Globus pallidus (tissue), 1 donor: ENCODE measurements at places on chromosomes 2 and 18.

GRCh38 chr2:207617011-207617671 is 8.1 kb downstream of the METTL21A start:
- no peak for DNase-seq

GRCh38 chr2:172389685-172390339 is 37.6 kb upstream of the ITGA6 start:
- DNase-seq = no peak

GRCh38 chr2:54624591-54625071 is 98.8 kb upstream of the EML6 start:
- no peak for DNase-seq

- no peak for DNase-seq
Observed at GRCh38 chr2:20925265-20925889, 102.5 kb upstream of the LDAH start.

GRCh38 chr2:1306014-1306686 is 107.1 kb upstream of the TPO start:
- DNase-seq = no peak

DNA sequence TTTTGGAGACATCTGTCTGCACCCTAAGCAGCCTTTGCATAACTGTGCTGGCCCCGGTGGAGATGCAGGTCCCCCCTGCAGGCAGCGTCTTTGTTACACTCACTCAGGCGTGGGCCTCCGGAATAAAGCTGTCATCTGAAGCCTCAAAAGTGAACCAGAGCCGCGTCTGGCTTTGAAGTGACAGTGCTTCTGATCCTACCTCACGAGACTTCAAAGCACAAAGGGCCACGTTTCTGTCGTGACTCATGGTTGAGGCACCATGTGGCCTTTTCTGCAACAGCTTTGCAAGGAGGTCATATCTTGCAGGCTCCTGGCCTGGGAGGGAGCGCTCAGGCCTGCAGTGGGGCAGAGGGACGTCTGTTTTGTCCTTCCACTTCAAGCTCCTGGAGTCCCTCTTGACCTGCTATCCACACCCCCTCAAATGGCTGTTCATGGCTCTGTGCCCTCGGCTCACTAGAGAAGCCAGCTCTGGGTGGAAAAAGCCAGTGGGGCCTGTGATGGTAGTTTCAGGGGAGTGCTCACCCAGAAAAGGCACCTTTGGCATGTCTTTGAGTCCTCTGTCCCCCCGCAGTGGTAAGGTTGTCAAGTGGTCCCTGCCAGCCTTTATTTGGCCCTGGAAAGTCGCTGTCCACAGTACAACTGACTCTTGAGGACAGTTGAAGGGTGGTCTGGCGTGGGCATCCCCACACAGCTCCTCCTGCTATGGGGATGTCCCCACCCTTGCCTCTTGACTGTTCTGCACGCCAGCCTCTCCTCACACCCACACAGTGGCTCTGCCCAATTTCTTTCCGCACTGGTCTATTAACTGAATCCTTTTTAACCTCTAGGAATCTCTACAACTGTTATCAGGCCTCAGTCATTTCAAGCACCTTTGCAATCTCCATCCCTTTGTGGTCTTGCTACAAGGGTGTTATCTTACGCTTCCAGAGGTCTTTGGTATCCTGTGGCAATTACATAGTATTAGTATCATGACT is 19.3 kb downstream of the GPR55 start:
- DNase-seq = no peak

GRCh38 chr2:237746302-237747080 is 52.1 kb upstream of the RBM44 start:
- no peak for DNase-seq

DNA sequence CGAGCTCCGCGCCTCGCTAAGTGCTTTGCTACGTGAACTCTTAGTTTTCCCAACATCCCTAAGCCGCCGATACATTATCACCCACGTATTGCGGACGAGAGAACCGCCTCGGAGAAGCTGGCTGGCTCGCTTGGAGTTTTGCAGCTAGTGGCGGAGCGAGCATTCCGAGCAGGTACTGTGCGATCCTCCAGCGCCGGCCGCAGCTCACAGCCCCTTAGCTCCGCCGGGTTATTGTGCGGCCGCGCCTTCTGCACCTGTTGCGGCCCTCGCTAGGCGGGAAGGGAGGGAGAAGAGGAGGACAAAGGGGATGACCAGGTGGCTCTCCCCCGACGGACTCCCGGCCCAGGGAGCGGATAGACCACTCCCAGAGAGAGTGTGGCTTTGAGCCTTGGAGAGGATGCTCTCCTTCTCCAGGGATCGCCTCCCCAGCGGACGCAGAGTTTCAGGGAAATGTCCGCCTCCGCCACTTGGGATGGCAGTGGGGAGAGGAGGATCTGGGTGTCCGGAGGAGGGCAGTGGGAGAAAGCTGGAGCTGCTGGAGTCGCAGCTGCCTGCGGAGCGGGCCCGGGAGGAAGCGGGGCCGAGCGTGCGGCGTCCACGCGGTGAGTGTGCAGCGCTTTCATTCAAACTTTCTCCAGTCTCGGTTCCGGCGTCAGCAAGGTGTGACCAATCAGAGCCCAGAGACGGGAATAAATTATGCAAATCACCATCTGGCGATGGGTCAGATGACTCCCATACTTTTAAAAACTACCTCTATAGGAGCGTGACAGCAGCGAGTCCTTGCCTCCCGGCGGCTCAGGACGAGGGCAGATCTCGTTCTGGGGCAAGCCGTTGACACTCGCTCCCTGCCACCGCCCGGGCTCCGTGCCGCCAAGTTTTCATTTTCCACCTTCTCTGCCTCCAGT is at the start of gene LIPG:
LIPG (plus strand) TSS at position 769 of the 905 bp plus-strand sequence. CDS start 252 bp downstream, outside the sequence.
- DNase-seq = no peak

DNA sequence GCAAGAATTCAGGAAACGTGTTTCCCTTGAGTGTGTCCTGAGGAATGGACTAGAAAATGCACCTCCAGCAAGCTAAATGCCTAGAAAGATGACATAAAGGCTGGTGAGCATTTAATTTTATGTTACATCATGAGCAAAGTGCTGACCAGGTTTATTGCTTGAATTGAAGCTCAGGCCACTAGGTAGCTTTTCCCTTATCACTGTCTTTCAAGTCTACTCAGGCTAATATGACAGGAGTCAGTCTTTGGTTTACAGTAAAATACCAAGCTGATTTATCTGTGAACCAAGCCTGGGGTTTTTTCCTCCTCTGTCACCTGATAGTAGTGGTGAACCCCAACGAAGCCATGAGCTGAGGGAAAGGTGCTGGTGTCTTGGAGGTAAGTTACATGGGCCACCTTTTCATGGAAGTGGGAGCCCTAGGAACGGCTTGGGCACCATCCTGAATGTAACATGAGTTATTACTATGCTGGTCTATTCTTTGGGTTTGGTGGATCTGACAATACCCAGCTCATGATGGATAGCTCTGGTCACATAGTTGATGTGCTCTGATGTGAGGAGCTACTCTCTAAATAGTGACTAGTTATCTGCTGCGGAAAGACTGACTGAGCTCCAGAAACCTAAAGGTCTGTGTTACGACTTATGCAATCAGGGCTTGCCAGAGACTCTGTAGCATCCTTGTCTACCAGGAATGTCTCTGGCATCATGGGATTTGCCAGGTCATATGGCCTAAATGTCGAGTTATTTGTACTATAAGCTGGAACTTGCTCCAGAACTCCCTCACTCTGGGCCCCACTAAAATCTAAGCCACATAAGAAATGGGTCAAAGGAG is 39.8 kb downstream of the NUP35 start:
- DNase-seq = no peak

DNA sequence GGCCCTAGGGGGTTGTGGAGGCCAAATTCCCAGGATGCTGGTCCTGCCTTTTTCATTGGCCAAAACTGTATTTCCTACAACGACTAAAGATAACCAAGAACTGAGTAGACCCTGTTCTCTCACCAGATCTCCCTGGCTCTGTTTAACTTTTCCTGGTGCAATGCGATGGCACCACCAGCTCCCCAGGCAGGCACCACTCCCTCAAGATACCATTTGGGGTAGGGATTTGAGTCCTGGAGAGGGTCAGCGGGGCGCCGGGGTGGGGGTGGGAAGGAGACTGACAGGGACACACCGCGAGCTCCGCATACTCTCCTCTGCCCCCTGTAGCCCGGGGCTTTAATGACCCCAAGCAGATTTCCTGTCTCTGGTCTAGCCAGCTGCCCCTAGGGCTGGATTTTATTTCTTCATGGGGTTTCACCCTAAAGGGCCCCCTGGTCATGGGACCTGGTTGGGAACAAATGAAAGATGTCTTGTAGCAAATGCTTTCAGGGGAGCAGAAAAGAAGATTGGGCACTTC is 7.3 kb downstream of the SIX2 start:
- no peak for DNase-seq

GRCh38 chr2:202717598-202718310 is 83.0 kb downstream of the FAM117B start:
- DNase-seq = no peak

DNA sequence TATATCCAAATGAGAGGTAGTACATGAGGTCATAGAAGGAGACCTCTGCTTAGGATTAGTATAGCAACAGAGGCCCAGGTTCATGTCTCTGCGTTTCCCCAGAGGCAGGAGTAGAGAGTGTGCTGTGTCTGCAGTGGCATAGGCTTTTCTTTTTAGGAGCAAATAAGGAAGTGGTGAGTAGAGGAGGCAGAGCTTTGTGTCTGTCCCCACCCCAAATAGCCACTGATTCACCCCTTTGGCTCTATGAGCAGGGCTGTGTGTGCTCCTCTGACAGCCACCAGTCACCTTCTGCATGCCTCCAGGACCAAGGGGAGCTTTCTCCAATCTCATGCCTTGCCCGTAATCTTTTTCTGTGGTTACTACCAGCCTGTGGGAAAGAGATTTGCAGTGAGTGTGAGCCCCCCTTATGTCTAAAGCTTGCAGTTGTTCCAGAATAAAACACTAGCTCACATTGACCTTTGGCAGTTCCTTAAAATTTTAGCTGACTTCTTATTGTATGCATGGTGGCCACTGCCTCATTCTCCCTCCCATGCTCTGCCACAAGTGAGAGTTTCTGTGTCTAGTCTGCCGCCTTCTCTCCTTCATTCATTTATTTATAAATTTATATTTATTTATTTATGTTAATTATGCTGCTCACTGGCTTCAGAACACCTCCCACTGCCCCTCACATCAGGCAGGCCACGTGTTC is 23.5 kb upstream of the ELAC1 start:
- DNase-seq = peak; percentile 45

DNA sequence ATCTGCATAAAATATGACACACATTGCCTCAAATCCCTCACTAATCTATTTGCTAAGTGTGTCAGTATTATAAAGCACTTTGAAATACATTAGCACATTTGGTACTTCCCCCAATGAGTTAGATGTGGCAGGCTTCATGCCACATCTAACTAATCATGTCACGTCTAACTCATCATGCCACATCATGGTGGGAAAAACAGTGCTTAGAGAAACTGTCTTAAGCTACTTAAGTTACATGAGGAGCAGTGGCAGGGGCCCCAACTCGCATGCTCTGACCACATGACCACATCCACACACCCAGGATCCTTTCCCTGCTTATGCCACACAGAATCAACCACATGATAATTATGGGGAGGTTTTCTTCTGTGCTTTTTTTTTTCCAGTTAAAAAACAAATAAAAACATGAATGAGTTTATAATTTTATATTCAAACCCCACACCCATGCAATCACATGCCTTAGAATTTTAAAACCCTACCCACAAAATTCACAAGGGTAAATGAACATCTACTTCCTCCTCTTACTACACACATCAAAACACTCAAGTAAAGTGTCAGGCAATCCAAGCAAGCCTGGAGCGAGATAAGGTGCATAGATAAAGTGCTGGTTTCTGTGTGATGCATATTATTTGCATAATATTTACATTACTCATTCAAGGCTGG is 1.6 kb downstream of the ABCA12 start:
- no peak for DNase-seq

- no peak for DNase-seq
Observed at GRCh38 chr18:10064267-10064666, 150.5 kb downstream of the VAPA start.

DNA sequence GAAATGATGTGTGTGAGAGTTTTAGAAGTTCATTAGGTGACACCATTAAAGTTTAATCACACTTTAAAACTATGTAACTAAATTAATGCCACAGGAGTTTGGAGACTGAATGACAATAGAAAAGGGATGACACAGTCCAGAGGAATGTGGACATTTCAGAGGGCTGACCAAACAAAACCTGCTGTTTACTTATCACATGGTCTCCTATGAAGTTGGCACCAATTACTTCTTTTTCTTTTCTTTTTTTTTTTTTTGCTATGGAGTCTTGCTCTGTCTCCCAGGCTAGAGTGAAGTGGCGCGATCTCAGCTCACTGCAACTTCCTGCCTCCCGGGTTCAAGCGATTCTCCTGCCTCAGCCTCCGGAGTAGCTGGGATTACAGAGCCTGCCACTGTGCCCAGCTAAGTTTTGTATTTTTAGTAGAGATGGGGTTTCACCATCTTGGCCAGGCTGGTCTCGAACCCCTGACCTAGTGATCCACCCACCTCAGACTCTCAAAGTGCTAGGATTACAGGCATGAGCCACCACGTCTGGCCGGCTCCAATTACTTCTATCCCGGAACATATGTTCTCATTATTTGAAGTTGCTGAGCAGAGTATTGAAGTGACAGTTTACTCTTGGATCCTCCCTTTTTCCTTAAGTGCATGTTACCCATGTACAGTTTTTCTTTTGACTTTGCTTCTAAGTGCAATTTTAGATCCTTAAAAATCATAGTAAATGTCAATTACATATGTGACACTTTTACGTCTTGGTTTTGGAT is 4.3 kb downstream of the AGPS start:
- no peak for DNase-seq
